ENCODE measurements at places on chromosomes 3 and 15.

- DNase-seq: no peak
Observed at GRCh38 chr3:99084826-99085225, 183.3 kb upstream of the DCBLD2 start.

DNA sequence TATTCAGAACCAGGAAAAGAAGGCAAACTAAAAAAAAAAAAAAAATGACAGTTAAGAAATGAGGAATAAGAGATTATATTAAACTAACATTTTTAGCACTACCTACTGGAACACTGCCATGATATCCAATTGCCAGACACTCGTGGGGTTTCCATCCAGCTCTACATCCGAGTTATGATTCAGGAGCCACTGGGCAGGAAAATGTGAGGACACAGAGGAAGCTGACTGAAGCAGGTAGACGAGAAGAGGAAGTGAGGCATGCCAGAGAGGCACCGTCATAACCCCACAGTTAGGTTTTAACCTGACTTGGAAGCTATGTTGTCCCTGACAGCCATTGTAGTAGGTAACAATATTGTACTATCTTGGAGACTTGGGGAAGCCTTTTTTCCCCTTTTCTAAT is 495.0 kb downstream of the NLGN1 start:
- no peak for DNase-seq

- peak; percentile 97 for DNase-seq
Observed at GRCh38 chr3:66442254-66443117, 58.3 kb downstream of the LRIG1 start.

DNA sequence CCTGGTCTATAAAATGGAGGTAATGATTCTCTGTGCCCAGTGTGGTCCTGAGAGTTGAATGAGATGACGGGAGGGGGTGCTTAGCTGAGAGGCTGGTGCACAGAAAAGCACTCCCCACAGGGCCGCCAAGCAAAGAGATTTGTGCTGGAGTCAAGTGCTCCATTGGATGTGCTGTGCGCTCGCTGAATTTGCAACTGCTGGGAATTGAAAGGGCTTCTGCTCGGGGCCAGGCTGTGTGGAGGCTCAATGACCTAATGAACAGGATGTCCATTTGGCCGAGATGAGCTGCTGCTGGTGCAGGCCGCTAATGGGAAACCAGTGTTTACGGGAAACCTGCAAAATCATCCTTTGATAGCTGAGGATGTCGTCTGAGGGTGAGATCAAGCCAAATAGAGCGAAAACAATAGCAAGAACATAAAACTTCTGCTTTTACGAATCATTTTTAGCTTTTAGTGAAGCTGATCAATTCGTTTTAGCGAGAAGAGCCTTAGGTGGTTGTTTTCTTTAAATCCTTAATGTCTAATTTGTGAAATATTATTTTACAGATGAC is 211.7 kb downstream of the GABRG3 start:
- DNase-seq: no peak

DNA sequence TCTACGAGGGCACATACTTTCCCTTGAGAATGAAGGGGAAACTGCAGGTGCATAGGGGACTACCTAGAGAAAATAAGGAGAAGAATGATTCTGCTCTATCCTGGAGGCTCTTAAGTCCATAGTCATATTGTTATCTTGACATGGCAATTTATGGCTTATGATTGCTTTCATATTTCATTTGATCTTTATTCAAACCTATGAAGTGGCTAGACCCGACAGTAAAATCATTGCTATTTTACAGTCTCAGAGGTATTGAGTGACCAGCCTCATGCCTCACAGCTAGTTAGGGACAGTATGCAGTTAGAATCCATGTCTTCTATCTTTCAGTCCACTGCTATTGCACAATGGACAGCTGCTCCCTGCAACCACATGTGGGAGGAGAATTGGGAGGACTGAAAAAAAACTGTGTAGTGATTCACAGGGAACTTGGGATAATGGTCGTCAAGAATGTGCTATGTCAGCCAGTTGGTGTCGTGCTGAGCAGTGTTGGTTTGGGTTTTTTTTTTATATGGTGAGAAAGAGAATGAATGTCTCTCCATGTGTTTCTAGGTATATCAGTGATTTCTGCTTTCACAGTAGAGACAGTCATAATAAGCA is 63.2 kb upstream of the SPPL2A start:
- no peak for DNase-seq

DNA sequence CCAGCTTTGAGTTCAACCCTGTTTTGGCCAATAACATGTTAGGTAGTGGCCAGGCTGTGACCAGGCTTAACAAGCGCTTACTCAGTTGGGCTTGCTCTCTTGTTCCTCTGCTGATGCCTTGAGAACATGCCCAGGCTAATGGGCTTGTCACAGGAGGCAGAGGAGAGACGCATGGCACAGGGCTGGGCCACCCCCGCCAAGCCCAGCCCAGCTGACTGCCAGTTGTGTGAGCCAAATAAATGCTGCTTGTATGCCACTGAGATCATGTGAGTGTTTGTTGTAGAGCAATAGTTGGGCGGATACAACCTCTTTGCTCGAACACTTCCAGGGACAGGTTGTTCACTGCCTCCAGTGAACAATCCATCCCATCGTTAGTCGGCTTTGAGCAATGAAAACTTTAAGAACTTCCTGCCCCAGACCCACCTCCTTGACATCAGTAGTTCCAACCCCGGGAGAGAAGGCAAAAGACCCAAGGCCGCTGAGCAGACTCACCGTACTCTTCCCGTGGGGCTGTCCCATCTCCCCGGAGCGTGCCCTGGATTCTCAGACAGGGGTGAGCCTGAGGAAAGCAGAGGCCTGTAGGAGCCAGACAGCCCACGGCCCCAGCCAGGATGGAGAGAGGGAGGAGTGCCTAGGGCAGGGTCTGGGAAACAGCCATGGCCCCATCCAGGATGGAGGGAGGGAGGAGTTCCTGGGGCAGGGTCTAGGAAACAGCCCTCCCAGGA is 4.1 kb downstream of the PLA2G4F start:
- DNase-seq: no peak

- DNase-seq: no peak
Observed at GRCh38 chr3:179036626-179037300, 34.8 kb downstream of the ZMAT3 start.

DNA sequence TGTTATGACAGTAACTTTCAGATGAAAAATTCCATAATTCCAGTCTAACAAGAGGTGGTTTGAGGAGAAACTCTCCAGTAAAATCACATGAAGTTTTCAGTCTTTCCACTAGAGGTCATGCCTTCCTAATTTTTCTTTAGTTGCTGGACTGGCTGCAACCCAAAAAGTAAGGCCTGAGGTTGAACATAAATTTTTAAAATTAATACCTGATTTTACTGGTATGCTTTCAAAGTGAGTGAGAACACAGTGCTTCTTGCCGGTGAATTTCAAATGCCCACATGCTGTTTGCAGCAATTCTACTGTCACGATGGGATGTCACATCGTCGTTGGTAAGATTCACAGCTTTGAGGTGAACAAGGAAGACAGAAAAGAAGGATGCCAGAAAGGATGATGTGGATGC is 89.0 kb upstream of the FGF12 start:
- DNase-seq: no peak

DNA sequence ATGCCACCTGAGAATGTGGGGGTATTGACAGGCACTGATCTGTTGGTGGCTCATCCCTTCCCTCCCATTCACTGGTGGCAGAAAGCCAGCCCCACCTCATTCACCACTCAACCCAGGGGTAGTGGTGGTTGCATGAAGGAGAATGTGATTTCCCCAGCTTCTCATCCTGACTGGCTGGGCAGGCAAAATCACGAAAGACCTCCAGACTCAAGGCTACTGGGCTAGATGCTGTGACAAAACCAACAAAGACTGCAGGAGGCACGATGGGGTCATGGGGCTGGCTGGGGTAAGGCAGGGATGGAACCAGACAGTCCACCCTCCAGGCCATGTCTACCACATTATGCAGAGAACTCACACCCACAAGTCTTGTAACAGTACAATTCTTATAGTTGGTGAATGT is 33.9 kb downstream of the FSTL1 start:
- DNase-seq: no peak

- no peak for DNase-seq
Observed at GRCh38 chr3:131981323-131981722, 53.5 kb downstream of the CPNE4 start.

DNA sequence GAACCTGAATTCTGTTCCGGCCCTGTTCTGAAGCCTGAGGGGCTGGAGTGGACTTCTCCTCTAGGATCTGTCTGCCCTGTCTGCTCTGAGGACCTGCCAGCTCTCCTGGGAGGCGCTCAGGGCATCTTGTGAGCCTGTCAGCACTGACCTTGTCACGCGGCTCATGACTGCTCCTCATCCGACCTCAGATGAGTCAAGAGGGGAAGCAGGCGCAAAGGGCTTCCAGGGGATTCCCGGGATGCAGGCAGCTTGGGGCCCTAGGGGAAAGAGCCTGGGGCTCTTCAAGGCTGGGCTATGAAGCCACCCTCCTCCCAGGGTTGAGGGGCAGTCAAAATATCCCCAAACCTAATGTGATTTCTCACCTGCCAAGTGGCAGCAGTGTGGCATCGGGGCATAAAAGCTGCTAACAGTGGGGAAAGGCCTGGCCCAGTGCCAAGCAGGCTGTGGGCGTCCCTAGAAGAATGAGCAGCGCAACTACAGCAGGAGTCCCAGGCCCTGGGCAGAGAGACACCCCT is 27.6 kb upstream of the ANKDD1A start:
- DNase-seq: no peak

- no peak for DNase-seq
Observed at GRCh38 chr15:52682781-52683180, 3.6 kb upstream of the ATOSA start.

DNA sequence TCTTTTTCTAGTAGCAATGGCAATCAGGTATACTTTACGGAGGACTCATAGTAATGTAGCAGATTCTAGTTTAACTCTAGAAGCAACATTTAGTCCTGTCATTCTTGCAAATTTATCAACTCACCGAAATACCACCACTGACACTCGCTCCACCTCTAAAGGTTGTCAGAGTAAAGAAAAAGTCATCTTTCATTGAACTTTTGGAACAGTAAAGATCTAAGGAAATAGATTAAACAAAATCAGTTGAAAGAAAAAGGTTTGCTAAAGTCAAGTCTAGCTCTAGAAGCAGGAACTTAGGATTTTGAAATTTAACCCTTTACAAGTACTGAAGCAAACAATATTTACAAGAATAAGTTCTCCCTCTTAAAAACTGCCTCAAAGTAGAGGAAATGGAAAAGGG is 8.7 kb downstream of the ATP8B4 start:
- DNase-seq: no peak

DNA sequence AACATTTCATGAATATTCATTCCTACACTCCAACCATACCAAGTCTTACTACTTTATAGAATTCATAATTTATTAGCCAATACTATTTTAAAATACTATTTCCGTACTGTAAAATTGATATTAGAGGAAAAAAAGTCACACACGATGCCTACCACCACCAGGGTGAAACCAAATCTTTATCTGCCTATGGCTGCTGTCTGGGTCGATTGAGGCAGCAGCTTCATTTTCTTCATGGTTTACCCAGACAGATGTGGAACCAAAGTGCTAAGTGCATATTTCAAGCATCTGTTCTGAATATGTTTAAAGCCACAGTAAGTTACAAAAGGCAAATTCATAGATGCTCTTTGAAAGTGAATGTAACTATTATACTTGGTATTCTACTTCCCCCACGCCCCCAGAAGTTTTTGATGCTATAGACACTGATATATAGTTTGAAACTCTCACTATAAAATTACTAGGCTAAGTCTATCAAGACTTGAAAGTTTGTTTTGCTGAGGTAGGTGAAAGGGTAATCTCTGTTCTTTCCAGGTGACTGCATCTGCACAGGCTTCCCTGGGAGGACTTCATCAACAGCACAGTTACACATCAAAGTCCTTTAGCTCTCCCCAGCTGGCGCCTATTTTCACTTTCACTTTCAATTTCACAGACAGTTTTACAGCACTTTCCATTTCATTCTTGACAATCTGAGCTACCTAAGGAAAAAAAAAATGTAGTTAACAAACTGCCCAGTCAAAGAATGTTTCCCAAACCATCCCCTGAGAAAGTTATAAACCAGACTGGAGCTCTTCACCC is 113.9 kb downstream of the POLQ start:
- no peak for DNase-seq

DNA sequence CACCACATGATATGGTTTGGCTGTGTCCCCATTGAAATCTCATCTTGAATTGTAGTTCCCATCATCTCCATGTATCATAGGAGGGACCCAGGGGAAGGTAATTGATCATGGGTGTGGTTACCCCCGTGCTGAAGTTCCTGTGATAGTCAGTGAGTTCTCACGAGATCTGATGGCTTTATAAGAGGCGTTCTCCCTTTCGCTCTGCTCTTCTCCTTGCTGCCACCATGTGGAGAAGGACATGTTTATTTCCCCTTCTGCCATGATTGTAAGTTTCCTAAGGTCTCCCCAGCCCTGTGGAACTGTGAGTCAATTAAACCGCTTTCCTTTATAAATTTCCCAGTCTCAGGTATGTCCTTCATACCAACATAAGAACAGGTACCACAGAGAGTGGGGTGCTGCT is 21.9 kb downstream of the OSTN start:
- peak; percentile 9 for DNase-seq

- DNase-seq: no peak
Observed at GRCh38 chr3:177110895-177111294, 86.4 kb downstream of the TBL1XR1 start.

GRCh38 chr15:52746162-52746757 is 43.9 kb downstream of the ONECUT1 start:
- no peak for DNase-seq

DNA sequence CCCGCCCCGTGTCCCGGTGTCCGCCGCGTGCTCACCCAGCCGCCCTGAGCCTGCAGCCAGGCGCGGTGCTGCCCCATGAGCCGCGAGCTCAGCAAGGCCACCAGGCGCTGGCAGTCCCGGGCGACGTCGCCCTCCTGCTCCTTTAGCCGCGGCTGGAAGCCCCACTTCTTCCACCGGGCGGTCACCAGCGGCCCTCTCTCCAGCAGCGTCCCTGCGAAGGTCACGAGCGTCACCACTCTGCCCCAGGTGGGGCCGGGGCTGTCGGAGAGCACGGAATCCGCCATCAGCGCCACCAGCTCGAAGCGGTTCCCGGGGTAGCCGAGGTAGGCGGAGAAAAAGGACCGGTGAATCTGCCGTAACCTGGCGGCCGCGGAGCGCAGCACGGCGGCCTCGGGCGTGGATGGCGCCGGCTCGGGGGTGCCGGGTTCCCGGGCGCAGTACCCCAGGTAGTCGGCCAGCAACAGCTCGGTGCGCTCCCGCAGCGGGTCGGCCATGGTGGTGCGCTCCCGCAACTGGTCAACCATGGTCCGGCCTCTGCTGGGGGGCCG is 298 bp downstream of the BCL2L10 start:
- no peak for DNase-seq

DNA sequence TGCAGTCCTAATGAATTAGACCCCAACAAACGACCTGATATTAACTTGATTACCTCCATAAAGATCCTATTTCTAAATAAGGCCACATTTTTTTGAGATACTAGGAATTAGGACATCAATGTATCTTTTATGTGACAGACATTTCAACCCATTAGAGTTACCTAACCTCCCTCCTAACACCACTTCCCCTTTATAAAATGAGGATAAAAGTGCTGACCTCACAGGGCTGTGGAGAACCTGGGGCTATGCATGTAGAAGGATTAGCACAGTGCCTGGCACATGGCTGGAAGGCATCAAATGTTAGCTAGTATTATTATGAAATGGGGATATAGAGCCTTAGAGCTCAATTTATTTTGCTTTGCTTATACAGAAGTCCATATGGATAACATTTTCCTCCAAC is 53.5 kb upstream of the LRRN1 start:
- DNase-seq: no peak

All from iPS DF 19.7 (cell line).